ENCODE measurements at places on chromosomes 2 and 18. TPM values are rescaled to one million over a fixed set of nuclear protein-coding genes. Genes with fewer than 3 reads are reported as not detected.

- DNase-seq, result no peak
Measured at GRCh38 chr2:48707466-48707865, 48.1 kb downstream of the LHCGR start.

- no peak for DNase-seq
Measured at GRCh38 chr2:161208527-161209139, 48.4 kb downstream of the TANK start.

GTF2A1L gene
- not detected for total RNA-seq

- no peak for DNase-seq
Measured at GRCh38 chr2:105592288-105592687, 152.4 kb upstream of the NCK2 start.

GRCh38 chr2:37537316-37537715, 134.1 kb downstream of the CDC42EP3 start:
- no peak for DNase-seq

MRPS9 gene
- total RNA-seq, result 39.7 TPM

MYO5B gene
- 4.4 TPM for total RNA-seq

Data from GM12878 (cell line).